Forelimb muscle (tissue), 1 donor: ENCODE measurements at places on chromosomes 2 and 18.

GRCh38 chr18:40867459-40867858, 1087.6 kb upstream of the PIK3C3 start:
- no peak for DNase-seq

GRCh38 chr2:58032764-58033080, 13.9 kb upstream of the VRK2 start:
- DNase-seq: no peak

DNA sequence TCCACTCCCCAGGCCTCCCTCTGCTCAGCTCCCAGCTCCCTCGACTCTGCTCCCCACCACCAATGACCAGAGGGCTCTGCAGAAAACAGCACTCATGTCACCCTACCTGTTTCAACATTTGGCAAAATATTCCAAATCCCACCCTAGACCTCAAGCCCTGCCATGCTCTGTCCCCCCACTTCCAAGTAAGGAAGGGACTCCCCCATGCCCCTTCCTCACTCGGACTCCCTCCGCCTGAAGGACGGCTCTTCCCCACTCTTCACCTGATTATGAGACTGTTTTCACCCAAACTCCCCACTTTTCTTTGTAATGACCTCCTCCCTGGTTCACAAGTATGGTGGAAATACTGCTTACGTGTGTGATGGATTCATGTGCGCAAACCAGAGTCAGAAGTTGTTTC, 208.4 kb downstream of the MGAT5 start:
- no peak for DNase-seq

DNA sequence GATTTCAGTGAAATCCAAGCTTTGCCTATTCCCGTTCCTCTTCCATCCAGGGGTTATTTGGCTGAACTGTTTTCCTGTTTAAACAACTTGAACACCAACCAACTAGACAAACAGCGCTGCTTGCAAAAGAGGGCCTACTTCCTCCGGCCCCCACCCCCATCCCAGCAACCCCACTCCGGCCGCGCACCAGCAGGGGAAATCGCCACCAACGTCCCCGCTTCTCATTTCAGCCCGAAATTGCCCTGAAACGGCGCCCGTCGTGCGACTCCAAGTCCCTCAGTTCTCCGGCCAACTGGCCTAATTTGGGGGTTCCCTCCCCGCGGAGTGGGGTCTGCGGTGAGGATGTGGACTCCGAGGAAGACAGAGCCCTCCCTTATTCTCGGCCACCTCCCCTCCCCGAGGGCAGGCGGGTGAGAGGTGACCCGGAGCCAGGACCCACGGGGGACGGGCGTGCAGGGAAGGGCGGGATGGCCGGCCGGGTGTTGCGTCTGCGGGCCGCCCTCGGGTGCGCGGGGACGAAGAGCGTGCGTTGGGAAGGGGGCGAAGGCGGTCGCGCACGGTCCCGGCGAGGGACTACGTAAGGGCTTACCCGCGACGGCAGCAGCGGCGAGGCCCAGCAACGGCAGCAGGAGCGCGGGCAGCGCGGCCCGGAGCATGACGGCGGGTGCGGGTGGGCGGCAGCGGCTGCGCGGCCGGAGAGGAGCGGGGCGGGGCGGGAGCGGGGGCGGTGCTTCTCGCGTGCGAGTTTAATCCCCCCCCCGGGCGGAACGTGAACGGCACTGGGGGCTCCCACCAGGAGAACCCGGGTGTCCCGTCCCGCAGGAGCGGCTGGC, at the start of gene CD302:
TSS of gene CD302 (minus strand) at position 666 of the 833 bp plus-strand sequence. CDS start at position 656, 10 bp downstream.
- DNase-seq: no peak

- no peak for DNase-seq
Measured at GRCh38 chr2:50178050-50178449, 853.9 kb downstream of the NRXN1 start.

GRCh38 chr2:210727549-210727948, 171.2 kb downstream of the CPS1 start:
- DNase-seq: no peak

DNA sequence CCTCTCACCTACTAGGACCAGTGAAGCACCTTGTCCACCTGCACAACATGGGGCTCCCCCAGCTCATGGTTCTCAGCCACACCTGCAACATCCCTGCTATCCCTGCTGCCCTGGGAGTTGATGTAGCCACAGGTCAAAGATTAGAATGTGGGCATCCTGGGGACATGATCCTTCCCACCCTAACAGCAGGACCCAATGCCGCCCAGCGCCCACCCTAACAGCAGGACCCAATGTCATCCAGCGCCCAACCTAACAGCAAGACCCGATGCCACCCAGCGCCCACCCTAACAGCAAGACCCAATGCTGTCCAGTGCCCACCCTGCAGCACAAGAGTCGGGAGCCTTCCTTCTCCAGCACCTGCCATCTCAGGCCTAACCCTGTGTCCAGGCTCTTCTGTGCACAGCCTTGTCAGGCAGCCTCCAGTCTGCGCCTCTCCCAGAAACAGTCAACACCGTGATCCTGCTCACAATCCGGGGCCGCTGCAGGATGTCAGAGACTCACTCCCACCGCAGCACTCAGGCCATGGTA, 237.3 kb upstream of the SALL3 start:
- DNase-seq: no peak

DNA sequence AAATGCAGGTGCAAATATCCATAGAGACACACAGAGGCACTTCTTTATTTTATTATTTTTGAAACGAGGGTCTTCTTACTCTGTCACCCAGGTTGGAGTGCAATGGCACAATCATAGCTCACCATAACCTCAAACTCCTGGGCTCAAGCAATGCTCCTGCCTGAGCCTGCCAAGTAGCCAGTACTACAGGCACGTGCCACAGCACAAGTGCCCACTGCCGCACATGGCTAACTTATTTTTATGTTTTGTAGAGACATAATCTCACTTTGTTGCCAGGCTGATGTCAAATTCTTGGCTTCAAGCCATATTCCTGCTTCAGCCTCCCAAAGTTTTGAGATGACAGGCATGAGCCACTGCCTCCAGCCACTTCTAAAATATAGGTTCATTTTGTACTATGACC, 537.6 kb downstream of the THSD7B start:
- DNase-seq: no peak

- DNase-seq: no peak
Measured at GRCh38 chr18:77148289-77148688, 15.7 kb upstream of the MBP start.

DNA sequence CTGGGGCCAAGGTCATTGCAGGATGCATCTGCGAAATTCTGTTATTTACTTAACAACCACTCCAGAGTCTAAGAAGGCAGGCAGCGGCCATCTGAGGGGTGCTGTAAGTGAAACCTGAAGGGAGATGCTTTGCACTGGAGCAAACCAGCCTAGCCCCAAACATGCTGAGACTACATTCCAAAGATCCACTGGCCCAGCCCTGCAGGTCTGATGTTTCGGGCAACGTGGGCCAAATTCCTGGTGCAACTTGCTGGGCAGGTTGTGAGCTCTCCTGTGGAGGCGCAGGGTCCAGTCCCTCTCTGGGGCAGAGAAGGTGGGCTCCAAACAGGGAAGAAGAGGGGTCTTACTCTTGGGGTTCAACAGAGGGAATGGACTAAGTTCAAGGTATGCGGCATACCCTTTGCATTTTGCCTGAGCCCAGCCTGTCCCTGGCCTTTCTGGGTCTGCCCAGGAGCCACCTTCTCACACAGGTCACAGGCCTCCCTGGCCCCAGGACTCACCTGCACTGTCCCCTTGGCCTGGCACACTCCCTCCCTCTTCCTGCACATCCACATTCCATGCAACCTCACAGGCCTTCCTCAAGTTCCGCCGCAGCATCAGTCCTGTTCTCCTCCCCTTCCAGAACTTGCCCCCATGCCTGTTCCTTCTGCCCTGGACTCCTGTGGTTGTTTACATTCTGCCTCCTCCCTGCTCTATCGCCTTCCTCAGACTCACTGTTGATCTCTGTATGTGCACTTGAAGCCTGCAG, 5.1 kb upstream of the MAL start:
- no peak for DNase-seq

GRCh38 chr18:5726011-5726410, 169.3 kb downstream of the TMEM200C start:
- DNase-seq: peak; percentile 9

DNA sequence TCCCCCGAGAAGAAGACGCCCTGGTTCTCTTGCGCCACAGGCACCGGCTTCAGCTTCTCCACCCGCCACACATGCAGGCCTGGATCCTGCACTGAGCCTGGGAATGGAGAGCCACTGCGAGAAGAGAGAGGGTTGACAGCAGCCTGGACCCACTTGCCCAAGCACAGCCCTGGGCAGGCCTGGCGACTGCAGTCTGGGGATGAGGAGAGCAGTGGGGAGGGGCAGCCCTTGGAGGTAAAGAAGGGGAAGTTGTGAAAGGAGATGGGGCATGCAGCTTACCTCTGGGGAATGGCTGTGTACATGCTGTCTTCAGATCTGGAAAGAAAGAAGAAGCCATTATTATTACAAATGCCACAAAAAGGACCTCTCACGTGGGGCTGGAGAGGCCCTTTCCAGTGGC, 8.3 kb downstream of the CAPG start:
- no peak for DNase-seq

GRCh38 chr18:30139631-30140287, 902.8 kb downstream of the DSC3 start:
- no peak for DNase-seq

GRCh38 chr18:24014062-24014985, at the start of gene TTC39C:
TSS of gene TTC39C (plus strand) at chr18:24014754. CDS start at chr18:24014872, 118 bp downstream.
- no peak for DNase-seq
